ENCODE measurements at places on chromosomes 5 and 9.

DNA sequence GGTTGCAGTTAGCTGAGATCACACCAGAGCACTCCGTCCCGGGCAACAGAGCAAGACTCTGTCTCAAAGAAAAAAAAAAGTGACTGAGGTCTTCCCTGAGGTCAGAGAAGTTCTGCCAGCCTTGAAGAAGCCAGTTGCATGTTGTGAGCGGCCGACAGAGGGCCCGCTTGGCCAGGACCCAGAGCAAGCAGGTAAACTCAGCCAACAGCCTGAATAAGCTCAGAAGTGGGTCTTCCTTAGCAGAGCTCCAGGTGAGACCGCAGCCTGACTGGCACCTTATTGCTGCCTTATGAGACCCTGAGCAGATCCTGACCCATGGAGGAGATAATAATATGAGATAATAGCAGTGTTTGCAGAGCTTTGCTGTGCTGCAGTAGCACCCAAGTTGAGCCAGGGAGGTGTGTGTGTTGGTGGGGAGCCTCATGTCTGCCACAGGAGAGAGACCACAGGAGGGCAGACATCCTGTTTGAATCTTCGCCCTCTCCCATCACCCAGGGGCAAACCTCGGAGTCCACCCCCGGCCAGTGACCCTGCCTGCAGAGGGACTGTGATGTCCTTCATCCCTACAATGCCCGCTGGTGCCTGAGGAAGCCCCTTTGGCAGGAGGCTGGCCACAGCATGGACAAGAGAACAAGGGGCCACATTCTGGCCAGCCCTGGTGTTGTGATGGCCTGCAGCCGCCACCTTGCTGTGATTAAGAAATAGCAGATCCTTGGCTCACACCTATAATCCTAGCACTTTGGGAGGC, 10.8 kb upstream of the BARX1 start:
- no peak for DNase-seq

DNA sequence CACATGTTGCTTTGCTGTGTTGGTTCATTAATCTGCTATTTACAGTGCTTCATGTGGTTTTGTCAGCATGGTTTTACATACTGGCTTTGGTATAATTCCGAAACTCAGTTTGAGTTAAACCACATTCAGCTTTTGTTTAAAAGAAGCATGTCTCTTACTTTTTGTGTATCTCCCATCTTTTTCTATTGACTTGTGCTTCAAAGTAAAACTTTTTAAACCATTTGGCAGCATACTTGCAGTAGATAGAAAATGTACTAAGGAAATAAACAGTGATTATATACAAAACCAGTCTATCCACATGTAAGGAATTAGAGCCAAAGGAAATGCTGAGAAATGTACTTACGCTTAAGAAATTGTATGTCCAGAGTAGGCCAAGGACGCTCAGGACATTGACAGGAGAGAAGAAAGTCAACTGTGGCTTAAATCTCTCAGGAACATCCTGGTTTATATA, 286.9 kb downstream of the ARHGEF28 start:
- DNase-seq = no peak

DNA sequence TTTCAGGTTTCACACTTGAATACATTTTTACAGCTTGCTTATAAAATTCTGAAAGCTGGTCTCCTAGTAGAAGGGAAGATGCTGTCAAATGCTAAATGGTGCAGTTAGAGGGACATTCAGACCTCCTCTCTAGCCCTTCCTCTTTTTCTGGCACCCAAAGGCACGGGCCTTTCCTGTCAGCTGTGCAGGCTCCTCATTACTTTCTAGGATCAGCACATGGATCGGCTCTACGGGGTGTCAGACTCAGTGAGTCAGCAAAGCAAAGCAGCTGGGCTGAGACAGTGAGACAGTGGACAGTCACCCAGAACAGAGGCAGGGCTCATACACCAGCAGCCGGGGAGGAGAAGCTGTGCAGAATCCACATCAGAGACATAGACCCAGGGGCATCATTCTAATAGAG, 80.0 kb upstream of the TNC start:
- DNase-seq = no peak

DNA sequence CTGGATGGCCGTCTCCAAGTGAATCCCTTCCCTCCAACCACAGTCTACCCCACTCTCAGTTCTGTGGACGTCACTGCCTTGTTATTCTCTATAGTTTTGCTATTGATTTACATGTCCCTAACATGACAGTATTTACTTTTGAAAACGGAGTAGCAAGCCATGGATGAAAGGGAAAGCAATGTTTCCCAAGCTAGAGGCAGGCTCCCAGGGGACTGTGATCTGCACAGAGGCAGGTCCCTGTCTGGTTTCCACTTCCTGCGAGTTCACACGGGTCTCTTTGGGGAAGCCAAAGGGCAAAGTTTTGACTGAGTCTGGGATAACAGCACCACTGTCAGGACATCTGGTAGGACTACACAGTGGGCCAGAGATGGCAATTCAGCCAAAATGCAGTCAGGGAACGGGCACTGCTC, 12.7 kb downstream of the C9orf153 start:
- DNase-seq = no peak

DNA sequence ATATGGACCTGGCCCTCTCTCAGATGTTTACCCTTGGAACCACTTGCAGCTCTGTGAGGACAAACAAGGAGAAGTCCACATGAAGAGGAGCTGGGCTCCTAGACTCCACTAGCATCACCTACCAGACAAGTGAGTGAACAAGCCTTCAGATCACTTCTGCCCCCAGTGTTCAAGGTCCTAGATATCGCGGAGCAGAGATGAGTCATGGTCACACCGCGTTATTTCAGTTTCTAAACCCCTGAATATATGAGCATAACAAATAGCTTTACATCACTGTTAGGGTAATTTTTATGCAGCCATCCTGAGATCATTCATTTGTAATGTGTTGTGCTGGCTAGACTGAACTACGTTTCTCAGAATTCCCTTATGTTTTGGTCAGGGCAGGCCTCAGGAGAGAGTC, 77.0 kb upstream of the DAP start:
- DNase-seq = no peak

GRCh38 chr9:123329329-123329955, 26.6 kb upstream of the CRB2 start:
- DNase-seq = no peak

DNA sequence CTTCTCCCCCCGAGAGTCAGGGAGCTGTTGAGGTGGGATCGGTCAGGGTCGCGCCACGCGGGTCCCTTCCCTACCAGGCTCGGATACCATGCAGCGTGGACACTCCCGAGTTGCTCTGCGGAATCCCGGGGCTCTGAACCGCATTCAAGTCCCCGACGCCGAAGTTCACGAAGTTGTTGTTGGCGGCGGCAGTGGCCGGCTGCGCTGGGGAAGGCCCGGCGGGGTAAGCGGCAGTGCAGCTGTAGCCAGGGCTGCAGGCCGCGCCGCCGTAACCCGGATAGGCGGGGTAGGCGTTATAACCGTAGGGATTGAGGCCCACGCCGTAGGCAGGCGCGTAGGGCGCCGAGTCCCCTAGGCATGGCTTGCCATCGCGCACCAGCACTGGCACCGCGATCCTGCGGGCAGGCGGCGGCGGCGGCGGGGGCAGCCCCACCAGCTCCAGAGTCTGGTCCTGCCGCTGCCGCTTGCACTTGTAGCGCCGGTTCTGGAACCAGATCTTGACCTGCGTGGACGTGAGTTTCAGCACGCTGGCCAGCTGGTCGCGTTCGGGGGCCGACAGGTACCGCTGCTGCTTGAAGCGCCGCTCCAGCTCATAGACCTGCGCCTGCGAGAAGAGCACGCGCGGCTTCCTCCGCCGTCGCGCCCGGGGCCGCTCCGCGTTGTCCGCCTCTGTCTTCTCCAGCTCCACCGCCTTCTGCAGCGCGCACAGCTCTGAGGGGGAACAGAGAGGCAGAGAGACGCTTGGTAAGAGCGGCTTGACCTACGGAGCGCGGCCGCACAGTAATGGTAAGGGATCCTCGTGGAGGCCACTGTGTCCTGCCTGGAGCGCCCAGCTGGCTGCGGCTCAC, 2.3 kb downstream of the NKX2-5 start:
- no peak for DNase-seq

- DNase-seq = peak; percentile 45
Observed at GRCh38 chr9:114487607-114488300, 17.5 kb downstream of the WHRN start.

- no peak for DNase-seq
Observed at GRCh38 chr9:32705059-32705458, 69.6 kb upstream of the TAF1L start.

- DNase-seq = no peak
Observed at GRCh38 chr9:127277099-127277498, 12.5 kb downstream of the GARNL3 start.

DNA sequence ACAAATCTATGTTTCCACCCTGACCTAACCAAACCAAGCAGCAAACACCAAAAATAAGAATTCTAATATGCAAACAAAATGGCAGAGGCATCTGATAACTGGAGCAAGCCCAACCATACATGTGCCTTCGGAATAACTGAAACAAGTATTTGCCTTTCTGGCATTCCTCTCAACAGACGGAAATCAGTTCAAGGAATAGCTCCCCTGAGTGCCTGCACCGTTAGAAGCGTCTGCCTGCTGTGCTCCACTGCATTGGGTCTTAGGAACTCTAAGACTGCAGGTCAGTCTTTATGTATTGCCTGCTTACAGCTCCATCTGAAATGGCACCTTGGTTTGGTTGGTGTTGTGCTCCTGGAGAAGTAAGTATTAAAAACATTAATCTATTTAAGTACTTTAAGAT, 98.5 kb downstream of the MRPS27 start:
- DNase-seq = no peak

DNA sequence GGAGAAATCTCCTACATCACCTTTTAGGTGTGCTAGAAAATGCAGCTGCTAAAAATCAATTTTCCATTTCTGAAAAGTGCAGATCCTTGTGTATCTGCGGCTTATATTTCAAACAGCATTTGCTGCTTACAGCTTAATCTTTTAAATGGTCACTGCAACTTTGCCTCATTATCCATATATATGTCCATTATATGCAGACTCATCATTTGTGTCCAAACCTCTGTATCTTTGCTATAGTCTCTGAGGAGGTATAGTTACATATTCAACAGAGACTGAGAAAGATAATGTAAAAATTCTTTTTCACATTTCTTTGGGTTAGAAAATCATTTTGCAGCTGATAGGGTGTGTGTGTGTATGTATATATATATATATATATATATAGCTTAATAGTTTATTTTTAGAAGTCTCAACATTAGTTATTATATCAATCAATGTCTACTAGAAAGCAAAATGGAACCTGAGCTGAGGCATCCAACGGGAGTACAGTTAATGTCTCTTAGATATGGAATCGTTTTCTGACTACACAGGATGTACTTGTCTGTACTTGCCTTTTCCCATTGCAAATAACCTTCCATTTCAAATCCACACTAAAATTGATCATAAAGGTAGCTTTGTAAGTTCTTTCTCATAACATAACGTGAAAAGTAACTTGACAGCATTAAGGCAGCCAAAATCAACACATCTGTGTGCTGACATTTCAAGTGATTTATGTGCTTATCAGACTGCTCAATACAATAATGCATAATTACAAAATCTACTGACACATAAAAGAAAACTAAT, 267.0 kb upstream of the HAPLN1 start:
- DNase-seq = no peak

DNA sequence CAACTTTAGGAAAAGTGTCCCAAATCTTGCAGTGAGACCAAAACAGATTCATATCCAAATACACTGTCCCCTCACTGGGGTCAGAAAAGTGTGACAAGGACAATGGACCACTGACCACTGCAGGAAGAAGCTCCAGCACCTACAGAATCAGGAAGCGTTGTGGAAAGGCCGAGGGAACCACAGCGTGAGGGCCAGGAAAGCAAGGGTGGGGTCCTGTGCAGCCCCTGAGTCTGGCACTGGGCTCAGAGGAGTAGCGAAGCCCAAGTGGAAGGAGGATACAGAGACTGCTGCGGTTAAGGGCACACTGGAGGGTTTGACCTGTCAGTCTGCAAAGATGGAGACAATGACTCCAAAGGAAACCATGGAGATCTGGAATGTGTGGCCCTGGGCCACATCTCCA, 36.9 kb downstream of the C5orf15 start:
- no peak for DNase-seq

DNA sequence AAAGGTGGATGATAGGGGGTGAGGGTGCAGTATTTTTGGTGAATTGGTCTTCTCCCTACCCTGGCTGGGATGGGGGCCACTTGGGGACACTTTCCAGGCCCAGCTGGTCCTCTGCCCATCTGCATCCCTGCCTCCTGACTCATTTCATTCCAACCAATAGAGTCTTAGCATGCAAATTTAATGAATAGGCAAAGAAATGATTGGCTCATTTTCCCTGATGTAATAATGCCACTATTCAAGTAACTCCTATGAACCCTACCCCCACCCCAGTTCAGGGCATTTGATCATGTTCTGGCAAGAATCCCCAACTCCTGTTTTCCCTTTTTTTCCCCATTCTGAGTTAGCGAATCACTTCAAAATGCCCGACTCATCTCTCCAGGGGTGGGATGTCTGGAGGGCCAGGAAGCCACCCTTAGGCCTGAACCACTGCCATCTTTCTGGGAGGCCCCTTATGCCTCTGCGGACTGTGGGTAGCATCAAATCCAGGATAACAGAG, 56.7 kb downstream of the PCDH1 start:
- no peak for DNase-seq

DNA sequence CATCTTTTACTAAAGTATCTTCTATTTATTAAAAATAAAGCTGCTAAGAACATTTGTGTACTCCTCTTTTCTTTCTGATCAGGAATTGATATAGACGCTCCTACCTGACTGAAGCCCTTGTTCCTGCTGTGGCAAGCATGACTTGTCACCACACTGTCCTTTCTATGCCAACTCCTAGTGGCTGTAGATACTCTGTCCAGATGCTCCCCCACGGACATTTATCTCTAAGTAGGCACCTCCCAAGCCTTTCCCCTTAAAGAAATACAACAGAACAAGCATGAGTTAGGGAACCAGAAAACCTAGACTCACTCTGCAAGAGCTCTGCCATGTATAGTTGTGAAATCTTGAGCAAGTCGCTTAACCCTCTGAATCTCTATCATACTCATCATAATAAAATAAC, 53.2 kb downstream of the FAM114A2 start:
- no peak for DNase-seq

DNA sequence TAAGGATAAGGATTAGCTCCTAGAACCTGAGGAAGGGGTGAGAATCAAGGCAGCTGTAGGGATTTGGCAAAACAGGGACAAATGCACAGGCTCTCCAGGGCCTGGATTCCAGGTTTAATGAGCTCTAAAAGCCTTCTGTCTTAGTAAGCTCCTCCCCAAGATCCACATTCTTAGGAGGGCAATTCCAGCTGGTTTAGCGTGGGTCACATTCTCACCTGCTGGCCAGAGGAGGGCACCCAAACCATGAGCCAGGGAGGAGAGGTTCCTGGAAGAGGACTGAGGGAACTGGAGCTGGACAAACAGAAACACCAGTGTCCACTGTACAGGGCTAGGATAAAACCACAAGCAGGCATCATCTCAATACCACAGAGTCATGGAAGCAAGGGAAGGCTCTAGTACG, 480.0 kb downstream of the CCDC171 start:
- no peak for DNase-seq

DNA sequence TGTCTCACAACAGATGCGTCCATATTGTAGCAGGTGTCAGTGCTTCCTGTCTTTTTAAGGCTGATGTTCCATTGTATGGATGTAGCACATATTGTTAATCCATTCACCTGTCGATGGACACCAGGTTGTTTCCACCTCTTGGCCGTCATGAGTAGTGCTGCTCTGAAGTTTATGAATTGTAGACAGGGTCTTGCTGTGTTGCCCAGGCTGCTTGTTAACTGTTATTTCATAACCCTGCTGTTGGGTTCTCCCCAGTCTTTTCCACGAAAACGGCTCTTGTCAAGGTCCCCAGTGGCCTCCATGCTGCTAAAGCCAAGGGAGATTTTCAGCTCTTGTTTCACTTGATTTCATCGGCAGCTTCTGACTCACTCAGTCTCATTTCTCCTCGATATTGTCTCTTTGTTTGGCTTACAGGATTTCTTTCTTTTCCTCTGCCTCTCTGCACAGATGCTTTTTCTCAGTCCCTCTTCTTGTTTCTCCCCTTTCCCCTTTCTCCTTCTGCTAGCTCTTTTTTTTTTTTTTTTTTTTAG, 12.1 kb upstream of the PSD2 start:
- DNase-seq = no peak
